ENCODE measurements at places on chromosomes 2 and 18.

- DNase-seq: no peak
Measured at GRCh38 chr2:234620018-234620417, 123.1 kb upstream of the ARL4C start.

DNA sequence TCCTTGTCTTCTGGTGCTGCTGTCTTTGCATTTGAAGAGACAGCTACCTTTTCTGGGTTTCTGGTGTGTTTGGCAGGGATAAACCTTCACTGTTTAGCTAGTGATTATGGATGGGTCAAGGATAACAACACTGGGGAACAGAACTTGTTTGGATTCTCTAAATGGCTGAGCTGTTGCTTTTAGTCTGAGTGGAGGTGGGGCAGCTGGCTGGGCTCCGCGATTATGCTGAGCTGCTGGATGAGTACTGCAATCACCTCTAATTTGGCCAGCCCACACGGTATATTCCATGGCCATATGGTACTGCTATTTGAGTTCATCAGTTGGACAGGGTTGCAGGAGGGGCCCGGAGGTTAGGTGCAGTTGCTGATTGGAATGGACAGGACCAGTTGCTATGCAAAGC lies 361.6 kb upstream of the TFPI start:
- DNase-seq: no peak

GRCh38 chr18:37294951-37295350 lies 270.6 kb downstream of the CELF4 start:
- no peak for DNase-seq

GRCh38 chr2:192194265-192194865 lies 368 bp downstream of the TMEFF2 start:
- peak; percentile 16 for DNase-seq

DNA sequence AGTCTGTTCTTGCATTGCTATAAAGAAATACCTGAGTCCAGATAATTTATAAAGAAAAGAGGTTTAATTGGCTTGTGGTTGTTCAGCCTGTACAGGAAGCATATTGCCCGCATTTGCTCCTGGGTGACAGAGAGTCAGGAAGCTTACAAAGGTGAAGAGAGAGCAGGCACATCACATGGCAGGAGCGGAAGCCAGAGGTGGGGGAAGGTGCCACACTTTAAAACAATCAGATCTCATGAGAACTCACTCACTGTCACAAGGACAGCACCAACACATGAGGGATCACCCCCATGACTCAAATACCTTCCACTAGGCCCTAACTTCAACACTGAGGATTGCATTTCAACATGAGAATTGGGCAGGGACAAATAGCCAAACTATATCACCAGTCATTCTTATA lies 124.8 kb upstream of the COL5A2 start:
- no peak for DNase-seq

DNA sequence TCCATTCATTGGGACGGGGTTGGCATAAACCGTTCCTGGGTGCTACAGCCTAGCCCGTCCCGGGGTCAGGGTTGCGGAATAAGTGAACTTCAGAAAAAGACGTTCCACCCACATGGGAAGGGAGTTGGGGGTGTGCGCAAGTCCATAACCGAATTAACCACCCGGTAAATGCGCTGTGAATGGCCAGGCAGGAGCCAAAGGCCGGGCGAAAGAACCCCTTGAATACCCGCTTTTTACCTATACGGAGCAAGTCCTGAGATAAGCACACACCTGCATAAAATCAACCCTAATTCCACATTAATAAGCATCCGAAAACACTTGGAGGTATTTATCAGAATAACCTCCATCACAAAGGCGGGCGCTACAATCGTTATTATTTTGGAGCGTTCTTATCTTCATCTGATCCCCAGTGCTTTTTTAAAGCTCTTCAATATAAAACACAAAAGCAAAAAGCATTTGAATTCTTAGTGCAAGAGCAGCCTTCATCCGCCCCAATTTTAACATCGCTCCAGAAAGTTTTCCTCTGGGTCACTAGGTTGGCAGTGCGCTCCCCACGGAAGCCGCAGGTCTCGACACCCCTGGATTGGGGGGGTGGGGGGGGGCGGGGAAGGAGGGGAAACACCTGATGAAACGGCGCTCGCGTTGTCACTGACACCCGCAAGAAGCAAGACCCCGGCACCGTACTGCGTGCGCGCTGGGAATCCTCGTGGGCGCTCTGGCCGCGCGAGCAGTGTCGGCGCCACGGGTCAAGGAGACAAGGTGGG lies 1.2 kb downstream of the SATB2 start:
- DNase-seq: no peak

- no peak for DNase-seq
Measured at GRCh38 chr2:202052235-202052634, 18.6 kb downstream of the FZD7 start.

GRCh38 chr2:208485390-208485789 lies 78.8 kb downstream of the PTH2R start:
- DNase-seq: no peak

DNA sequence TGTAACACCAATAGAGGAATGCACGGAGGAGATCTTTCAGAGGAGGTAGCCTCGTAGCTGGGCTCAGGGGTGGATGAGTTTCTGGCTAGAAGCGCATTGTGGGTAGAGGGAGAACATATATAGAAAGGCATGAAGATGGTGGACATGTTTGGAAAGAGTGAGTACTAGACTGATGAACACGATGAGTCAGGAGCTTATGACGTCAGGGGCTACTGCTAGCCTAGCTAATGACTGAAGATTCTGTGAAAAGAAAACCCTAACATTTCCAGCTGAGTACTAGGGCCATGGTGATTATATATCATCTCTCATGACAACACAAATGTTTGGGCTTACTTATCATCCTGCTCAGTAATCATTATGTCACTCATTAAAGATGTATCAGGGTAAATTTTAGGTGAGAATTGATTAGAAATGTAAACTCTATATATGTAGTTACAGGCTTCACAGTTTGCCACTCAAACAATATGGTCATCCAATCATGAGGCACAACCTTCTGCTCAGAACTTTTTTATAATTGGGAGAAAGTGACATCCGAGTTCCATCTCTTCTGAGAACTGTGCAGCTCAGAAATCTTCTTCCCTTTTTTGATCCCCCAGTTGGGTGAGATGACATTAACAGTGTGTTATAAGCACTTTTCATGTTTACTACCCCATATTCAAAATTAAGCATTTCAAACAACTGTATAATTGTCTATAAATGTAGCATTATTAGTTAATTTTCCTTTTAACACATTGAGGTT lies 22.2 kb upstream of the IL1RN start:
- no peak for DNase-seq

- no peak for DNase-seq
Measured at GRCh38 chr18:65924904-65925303, 174.1 kb downstream of the CDH7 start.

- no peak for DNase-seq
Measured at GRCh38 chr2:161245671-161246070, 62.6 kb upstream of the PSMD14 start.

GRCh38 chr2:32801741-32802140 lies 145.0 kb upstream of the LTBP1 start:
- DNase-seq: no peak

DNA sequence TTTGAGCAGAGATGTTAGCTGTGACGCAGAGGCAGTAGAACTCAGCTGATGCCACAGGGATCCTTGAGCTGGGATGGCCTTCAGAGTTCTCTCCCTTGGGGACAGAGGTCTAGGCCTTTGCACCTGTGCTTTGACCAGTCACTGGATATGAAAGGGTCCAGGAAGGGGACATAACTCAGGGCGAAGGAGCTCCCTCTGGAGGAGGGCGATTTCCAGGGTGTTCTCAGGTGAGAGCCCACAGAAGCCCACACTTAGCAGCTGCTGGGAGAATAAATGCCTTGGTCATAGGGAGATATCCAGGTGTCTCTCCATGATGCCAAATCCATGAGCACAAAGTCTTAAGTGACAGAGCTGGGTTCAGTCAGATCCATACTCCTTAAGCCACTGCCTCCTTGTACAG lies 369.2 kb downstream of the NYAP2 start:
- DNase-seq: no peak

DNA sequence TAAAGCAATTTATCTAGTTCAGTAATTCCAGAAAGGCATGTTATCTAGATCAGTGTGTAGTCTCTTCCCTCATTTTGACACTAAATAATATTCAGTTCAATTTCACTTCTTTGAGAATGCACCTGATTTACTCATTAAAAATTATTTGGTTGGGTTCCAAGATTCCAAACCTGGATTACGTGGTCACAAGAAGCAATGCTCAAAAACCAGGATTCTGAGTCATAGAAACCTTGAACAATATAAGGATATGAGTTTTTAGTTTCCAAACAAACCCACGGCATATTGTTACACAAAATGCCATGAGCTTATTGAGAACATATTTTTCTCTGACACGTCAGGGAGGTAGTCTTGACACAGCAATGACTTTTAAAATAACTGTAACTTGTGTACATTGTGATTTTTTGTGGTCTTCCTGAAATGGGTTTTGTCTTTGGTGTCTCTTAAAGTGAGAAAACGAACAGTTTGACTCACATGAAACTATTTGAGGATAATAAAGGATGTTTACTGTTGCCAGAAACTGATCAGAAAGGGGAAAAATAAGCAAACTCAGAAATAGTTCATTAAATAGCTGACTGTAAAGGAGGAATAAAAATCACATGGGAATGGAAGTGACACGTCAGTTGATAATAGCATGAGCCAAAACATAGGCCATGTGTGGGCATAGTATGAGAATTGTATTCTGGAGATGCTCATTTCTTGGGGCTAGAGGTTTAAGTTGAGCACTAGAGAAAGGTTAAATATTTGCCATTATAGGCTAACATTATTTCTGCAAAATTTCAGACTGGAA lies 617.7 kb upstream of the CDH2 start:
- no peak for DNase-seq

GRCh38 chr18:49597157-49597931 lies 35.5 kb downstream of the LIPG start:
- no peak for DNase-seq

DNA sequence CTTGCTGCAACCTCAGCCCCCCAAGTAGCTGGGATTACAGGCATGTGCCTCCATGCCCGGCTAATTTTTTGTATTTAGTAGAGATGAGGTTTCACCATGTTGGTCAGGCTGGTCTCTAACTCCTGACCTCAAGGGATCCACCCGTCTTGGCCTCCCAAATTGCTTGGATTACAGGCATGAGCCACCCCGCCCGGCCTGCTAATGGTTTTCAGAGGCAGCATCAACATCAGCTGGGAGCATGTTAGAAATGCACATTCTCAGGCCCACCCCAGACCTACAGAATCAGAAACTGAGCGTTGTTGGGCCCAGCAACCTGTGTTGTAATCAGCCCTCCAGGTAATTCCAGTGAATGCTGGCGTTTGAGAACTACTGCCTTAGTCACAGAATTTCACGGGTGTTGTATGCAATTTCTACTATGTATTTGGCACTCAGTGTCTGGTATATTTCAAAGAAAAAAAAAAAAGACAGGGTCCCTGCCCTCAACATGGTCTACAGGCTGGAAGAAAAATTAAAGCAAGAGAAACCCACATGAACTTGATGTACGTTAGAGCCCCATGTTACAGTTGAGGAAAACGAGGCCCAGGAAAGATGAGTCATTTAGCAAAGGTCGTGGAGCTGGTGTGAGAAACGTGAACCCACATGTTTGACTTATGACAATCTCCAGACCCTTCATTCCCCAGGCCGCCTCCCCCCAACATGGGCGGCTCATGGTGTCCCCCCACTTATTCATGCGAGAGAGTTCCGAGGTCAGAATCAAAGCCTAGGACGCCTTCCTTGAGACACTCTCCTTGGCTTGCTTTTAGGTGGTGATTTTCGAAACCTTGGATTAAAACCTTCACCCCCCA lies 35.3 kb downstream of the SH3BP4 start:
- DNase-seq: no peak

GRCh38 chr2:141714496-141714895 lies 416.3 kb downstream of the LRP1B start:
- no peak for DNase-seq

- DNase-seq: no peak
Measured at GRCh38 chr2:119136093-119136492, 22.5 kb downstream of the C1QL2 start.

DNA sequence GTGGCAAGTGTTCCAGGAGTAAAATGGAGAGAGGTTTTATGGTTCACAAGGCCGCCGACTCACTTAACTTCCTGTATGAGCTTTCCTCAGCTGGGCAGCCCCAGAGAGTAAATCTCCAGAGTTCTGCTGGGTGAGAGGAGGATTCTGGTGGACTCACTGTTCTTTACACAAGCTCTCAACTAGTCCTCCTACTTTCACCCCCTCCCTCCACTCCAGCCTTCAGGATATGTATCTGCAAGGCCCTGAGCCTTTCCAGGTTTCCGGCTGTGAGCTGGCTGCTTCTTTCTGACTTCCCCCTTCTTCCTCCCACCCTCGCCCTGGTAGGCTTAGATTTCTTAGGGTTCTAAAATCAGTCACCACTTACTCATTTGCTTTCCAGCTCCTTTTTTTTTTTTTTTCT lies 34.0 kb downstream of the EML6 start:
- DNase-seq: peak; percentile 60

GRCh38 chr2:240191001-240191400 lies 50.5 kb upstream of the OTOS start:
- no peak for DNase-seq

- no peak for DNase-seq
Measured at GRCh38 chr2:187422282-187422681, 25.8 kb downstream of the CALCRL start.

DNA sequence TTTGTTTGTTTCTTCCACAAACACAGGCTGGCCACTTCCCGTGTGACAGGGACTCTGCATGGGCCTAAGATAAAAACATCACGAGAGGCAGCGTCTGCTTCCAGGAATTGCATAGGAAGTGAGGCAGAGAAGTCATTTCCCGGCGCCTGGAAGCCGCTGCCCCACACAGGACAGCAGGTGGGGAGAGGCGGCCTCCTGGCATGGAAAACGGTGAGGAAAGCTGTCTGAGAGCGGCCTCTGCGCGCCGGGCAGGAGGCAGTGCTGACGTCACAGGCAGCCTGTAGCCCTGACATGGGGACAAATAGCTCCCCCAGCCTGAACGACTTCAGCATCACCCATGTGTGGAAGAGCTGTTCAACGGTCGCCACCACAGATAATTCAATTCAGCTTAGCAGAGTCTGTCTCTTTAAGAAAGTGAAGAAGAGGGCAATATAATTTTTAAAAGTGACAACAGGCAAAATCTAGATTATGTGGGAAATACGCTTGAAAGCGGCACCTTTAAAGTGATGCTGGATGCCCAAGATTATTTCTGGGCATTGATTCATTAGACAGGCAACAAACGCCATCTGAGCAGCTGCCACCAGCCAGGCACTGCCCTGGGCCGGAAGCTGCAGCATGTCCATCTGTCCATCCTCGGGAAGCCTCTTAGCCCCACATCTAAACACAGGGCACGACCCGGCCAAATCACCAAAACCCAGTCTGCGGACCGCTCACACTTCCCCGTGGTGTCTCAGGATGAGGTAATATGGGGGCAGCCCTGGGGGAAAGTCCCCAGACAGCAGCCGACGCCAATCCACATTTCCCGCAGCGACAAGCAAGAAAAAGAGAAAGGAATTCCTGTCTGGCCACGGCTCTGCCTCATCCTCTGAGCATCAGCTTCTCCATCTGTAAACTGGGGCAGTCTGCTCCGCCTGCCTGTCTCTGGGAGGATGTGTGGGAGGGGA lies 138.9 kb downstream of the PXDN start:
- no peak for DNase-seq

All from germinal center (tissue), 1 donor.